ENCODE measurements at places on chromosomes 3 and 15. TPM values are rescaled to one million over a fixed set of nuclear protein-coding genes. Genes with fewer than 3 reads are reported as not detected.

DNA sequence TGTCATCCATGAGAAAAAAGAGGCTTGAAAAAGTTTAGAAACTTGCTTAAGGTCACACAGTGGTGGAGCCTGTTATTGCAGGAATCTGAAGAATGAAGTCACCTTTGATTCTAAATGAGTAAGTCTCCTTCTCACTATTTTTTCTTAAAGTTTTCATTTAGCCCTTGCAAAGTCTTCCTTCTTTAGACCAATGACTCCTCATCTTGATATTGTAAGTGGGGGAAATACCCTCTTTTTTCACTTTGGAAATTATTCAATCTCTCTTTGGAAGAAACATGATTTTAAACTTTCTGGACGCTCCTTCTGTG lies 787 bp upstream of the SLMAP start:
- H3K4me3 ChIP-seq: peak overlapping the region; percentile 91
- H3K27me3 ChIP-seq: no peaks in the 10 kb centered on the region
- peak; percentile 39 for DNase-seq
- H3K27ac ChIP-seq: peak overlapping the region; percentile 96

GRCh38 chr3:154590675-154591384 lies 160.8 kb upstream of the GPR149 start:
- H3K27ac ChIP-seq: no peak overlapping the region
- H3K36me3 ChIP-seq: no peaks in the 10 kb centered on the region
- H3K4me3 ChIP-seq: no peak overlapping the region
- no peaks in the 10 kb centered on the region for H3K27me3 ChIP-seq
- DNase-seq: no peak

Gene ATP13A4
- total RNA-seq: 0.53 TPM

Gene GOLGA8Q
- total RNA-seq: 3.9 TPM

GRCh38 chr3:125357032-125357658 lies 18.0 kb downstream of the ZNF148 start:
- H3K4me1 ChIP-seq: peaks cover 9% of the 10 kb centered on the region
- H3K36me3 ChIP-seq: no peaks in the 10 kb centered on the region
- H3K27ac ChIP-seq: peak overlapping the region; percentile 83
- peak overlapping the region; percentile 27 for H3K4me3 ChIP-seq

Gene ZBED2
- total RNA-seq: not detected

Gene RAD54L2
- 14.0 TPM for total RNA-seq

- no peak overlapping the region for H3K27ac ChIP-seq
- no peaks in the 10 kb centered on the region for H3K4me1 ChIP-seq
- H3K4me3 ChIP-seq: no peak overlapping the region
- DNase-seq: no peak
Observed at GRCh38 chr3:191484461-191484860, 23.5 kb downstream of the PYDC2 start.

- peak; percentile 73 for DNase-seq
- no peak overlapping the region for H3K27ac ChIP-seq
- no peaks in the 10 kb centered on the region for H3K36me3 ChIP-seq
- no peaks in the 10 kb centered on the region for H3K4me1 ChIP-seq
Observed at GRCh38 chr3:17478673-17479072, 263.8 kb downstream of the TBC1D5 start.

DNA sequence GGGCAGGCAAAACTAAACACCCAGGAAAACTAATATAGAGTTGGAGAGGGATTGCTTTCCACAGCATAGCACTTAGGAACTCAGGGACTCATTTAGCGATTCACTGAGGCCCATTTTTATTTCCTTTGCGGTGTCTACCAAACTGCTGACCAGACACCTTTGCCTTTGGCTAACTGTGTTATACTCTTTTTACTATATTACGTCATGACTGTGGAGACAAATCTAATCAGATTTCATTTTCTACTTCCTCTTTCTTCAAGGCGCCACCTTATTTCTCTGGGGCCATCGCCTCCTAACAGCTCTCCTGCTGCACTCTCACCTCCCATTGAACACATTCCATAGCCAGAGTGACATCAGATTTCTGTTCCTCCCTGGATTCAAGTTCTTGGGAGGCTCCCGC lies 215.7 kb upstream of the WNT5A start:
- H3K4me3 ChIP-seq: no peak overlapping the region
- H3K27ac ChIP-seq: no peak overlapping the region
- no peaks in the 10 kb centered on the region for H3K36me3 ChIP-seq
- H3K4me1 ChIP-seq: peaks cover 45% of the 10 kb centered on the region
- no peak for DNase-seq

- H3K27ac ChIP-seq: no peak overlapping the region
- H3K4me3 ChIP-seq: no peak overlapping the region
- H3K27me3 ChIP-seq: no peaks in the 10 kb centered on the region
- H3K4me1 ChIP-seq: no peaks in the 10 kb centered on the region
- no peaks in the 10 kb centered on the region for H3K36me3 ChIP-seq
Observed at GRCh38 chr15:35932531-35932930, 386.6 kb upstream of the DPH6 start.

- H3K4me1 ChIP-seq: no peaks in the 10 kb centered on the region
- no peak for DNase-seq
- H3K36me3 ChIP-seq: no peaks in the 10 kb centered on the region
- no peak overlapping the region for H3K4me3 ChIP-seq
Observed at GRCh38 chr15:94477913-94478553, 246.7 kb downstream of the MCTP2 start.

Gene UROC1
- total RNA-seq: not detected

Gene STARD5
- 2.2 TPM for total RNA-seq

DNA sequence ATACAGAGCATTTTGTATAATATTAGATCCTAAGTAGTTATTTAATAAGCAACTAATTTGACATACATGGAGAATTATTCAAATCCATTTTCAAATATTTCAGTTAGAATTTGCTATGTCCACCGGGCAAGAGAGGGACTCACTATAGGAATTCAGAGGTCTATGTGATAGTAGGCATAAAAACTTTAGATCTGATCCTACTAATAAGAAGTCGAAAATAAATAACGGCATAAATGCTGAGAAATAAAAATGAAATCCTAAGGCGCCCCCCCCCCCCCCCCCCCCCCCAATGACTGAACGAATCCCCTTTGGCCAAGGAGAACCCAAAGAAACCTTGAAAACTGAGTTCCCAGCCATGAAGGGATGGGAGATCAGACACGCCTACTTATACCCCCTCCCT lies 80.6 kb downstream of the ZNF385D start:
- H3K36me3 ChIP-seq: no peaks in the 10 kb centered on the region
- no peaks in the 10 kb centered on the region for H3K4me1 ChIP-seq
- H3K4me3 ChIP-seq: no peak overlapping the region
- H3K27me3 ChIP-seq: no peaks in the 10 kb centered on the region
- DNase-seq: no peak

DNA sequence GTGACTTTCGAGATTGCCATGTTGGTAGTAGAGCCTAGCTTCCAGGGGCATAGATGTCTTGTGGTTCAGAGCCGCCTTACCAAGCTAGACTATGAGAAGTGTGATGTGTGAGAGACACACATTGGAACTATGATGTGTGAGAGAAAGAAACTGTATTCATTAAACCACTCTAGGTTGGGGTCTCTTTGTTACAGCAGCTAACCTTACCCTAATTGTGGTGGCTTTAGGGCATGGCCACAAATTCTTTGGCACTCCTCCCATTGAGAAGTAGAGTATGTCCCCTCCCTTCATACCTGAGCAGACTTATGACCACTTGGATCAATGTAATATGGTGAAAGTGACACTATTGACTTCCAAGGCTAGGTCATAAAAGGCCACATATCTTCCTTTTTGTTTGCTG lies 35.3 kb upstream of the CDV3 start:
- no peaks in the 10 kb centered on the region for H3K36me3 ChIP-seq
- H3K4me3 ChIP-seq: no peak overlapping the region
- H3K27me3 ChIP-seq: no peaks in the 10 kb centered on the region
- H3K27ac ChIP-seq: no peak overlapping the region

GRCh38 chr3:64238971-64239667 lies 13.9 kb upstream of the PRICKLE2 start:
- peaks cover 17% of the 10 kb centered on the region for H3K4me1 ChIP-seq
- peak; percentile 80 for DNase-seq
- no peaks in the 10 kb centered on the region for H3K27me3 ChIP-seq
- peak overlapping the region; percentile 90 for H3K27ac ChIP-seq

DNA sequence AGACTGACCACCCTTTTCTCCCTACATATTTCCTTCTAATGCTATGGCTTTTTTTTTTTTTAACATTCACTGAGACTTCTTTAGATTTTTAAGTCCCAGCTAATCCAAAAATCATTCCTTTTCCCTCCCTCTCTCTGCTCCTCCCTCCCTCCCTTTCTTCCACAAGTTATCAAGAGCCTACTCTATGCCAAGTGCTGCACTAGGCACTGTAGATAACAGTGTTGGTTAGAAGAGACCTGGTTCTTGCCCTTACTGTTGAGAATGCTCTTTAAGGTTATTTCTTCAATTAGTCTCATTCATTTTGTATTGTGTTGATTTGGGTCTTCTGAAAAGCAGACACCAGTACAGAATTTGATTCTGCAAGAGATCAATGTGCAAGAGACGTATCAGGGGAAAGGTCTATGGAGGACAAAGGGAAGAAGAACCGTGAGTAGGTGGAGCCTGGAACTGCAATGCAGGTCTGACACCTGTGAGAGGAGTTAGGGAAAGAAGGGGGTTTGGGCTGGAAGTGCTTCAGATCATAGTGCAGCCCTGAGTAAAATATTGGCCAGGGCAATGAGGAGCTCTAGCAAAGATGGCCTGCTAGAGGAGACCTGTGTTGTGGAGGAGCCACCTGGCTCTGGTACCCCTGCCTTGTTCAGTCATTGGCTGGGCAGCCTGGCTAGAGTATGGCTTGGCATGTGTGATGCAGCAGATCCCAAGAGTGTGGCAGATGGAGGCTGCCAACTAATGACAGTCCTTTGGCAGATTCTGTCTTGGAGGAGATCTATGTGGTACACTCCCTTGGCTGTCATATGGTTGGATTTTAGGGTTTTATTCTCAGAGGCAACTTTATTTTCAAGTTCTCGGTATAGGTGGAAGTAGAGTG lies 9.7 kb upstream of the PCOLCE2 start:
- H3K36me3 ChIP-seq: no peaks in the 10 kb centered on the region
- H3K4me3 ChIP-seq: no peak overlapping the region
- H3K27ac ChIP-seq: no peak overlapping the region

DNA sequence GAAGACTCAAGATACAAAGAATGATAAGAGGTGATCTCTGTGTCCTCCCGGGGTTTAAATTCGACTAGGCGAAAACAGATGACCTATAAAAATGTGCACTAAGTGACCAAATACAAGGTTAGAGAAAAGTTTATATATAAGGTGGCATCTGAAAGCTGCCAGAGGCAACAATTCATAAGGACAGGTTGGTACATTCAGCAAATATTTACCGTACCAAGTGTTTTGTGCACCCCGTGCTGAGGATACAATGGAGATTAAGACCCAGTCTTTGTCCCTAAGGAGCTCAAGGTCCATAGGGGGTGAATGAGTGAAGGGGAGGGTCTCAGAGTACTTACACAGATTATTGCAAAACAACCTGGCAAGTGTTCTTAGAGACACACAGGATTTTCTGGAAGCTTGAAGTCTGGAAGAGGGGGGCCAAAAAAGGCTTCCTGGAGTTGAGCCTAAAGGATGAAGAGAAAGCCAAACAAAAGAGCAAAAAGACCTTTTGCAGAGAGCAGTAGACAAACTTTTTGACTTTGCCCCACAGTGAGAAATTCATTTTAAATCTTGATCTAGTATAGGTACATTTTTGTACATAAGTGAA lies 71.4 kb upstream of the LRIG1 start:
- no peak overlapping the region for H3K4me3 ChIP-seq
- no peaks in the 10 kb centered on the region for H3K36me3 ChIP-seq
- H3K27ac ChIP-seq: no peak overlapping the region
- no peak for DNase-seq
- H3K27me3 ChIP-seq: no peaks in the 10 kb centered on the region

GRCh38 chr3:74693696-74694393 lies 79.4 kb upstream of the CNTN3 start:
- H3K27me3 ChIP-seq: no peaks in the 10 kb centered on the region
- H3K27ac ChIP-seq: no peak overlapping the region
- H3K4me3 ChIP-seq: no peak overlapping the region
- H3K4me1 ChIP-seq: peaks cover 6% of the 10 kb centered on the region
- no peaks in the 10 kb centered on the region for H3K36me3 ChIP-seq
- no peak for DNase-seq

- peak overlapping the region; percentile 44 for H3K27ac ChIP-seq
- no peak for DNase-seq
- peaks cover 16% of the 10 kb centered on the region for H3K4me1 ChIP-seq
- no peaks in the 10 kb centered on the region for H3K36me3 ChIP-seq
Observed at GRCh38 chr3:95351158-95351557, 1288.3 kb downstream of the NSUN3 start.

DNA sequence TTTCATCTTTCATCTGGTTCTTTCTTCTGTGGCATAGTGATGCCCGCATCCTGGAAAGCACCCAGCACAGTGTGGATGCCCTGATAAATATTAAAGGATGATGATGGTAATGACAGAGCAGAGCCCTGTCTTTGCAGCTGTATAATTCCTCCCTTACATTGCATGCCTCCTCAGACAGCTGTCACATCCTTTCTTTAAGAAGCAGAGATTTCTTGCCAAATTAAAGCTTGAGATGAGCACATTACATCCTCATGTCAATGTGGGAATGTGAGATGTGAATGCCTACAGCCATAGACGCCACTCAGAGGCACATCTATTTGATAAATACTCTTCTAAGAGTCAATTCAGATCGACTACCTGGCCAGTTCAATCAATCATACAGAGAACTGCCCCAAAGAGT lies 642.0 kb downstream of the ZNF385D start:
- no peaks in the 10 kb centered on the region for H3K36me3 ChIP-seq
- H3K27ac ChIP-seq: no peak overlapping the region
- no peak for DNase-seq
- no peak overlapping the region for H3K4me3 ChIP-seq

Gene TRPM1
- total RNA-seq: not detected

Gene SYNPR
- 0.36 TPM for total RNA-seq

Gene ERC2
- 29.0 TPM for total RNA-seq

- H3K36me3 ChIP-seq: no peaks in the 10 kb centered on the region
- H3K27me3 ChIP-seq: no peaks in the 10 kb centered on the region
- DNase-seq: no peak
- H3K27ac ChIP-seq: no peak overlapping the region
- H3K4me3 ChIP-seq: no peak overlapping the region
- peaks cover 4% of the 10 kb centered on the region for H3K4me1 ChIP-seq
Observed at GRCh38 chr3:55923207-55923606, 436.1 kb upstream of the WNT5A start.

GRCh38 chr3:124995460-124995994 lies 60.3 kb downstream of the HEG1 start:
- peaks cover 34% of the 10 kb centered on the region for H3K36me3 ChIP-seq
- peak; percentile 61 for DNase-seq
- no peak overlapping the region for H3K4me3 ChIP-seq
- H3K27ac ChIP-seq: no peak overlapping the region

DNA sequence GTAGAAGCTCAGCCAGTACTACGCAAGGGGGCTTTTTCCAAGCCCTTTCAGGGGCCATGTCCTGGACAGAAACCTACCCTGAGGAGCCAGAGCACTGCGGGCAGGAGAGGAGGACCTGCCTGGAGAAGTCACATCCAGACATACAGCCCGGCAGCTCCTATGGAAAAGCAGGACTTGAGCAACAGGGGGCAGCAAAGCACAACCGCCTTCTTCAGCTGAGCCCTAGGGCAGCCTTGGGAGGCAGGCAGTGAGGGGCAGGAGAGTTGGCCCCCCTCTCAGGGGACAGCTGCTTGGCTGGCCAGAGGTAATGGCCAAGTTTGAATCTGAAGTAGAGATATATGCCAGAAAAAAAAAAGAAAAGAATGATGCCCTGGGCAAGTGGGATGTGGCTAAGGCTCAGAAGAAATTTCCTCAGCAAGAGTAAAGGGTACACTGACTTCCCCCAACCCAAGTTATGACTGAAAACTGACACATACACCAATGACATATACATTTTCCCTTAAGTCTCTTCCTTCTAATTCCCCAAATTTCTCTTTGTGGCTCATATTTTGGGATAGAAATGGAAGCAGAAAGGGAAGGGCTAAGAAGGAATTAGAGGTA lies 56.9 kb downstream of the CYP19A1 start:
- no peak overlapping the region for H3K27ac ChIP-seq
- peaks cover 11% of the 10 kb centered on the region for H3K4me1 ChIP-seq
- H3K27me3 ChIP-seq: peaks cover 23% of the 10 kb centered on the region
- no peaks in the 10 kb centered on the region for H3K36me3 ChIP-seq
- H3K4me3 ChIP-seq: no peak overlapping the region
